Mucosa of gallbladder (tissue), 1 donor: ENCODE measurements at places on chromosomes 5 and 9.

DNA sequence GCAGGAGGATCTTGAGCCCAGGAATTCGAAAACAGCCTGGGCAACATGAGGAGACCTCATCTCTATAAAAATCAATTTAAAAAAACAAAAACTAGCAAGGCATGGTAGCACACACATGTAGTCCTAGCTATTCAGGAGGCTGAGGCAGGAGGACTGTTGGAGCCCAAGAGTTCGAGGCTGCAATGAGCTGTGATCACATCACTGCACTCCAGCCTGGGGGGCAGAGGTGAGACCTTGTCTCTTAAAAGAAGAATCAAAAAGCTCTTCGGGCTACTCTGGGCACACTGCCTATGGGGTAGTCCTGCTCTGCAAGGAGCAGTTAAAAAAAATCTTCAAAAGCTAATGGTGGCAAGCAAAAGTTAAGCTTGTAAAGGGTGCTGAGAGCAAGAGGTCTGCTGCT, 23.5 kb downstream of the SKP1 start:
- no peak for DNase-seq

GRCh38 chr9:114216081-114216480, 60.7 kb downstream of the COL27A1 start:
- DNase-seq, result peak; percentile 48

- DNase-seq, result no peak
Measured at GRCh38 chr9:86749161-86749893, 198.0 kb downstream of the GAS1 start.

- no peak for DNase-seq
Measured at GRCh38 chr5:133244242-133244641, 192.4 kb downstream of the HSPA4 start.

DNA sequence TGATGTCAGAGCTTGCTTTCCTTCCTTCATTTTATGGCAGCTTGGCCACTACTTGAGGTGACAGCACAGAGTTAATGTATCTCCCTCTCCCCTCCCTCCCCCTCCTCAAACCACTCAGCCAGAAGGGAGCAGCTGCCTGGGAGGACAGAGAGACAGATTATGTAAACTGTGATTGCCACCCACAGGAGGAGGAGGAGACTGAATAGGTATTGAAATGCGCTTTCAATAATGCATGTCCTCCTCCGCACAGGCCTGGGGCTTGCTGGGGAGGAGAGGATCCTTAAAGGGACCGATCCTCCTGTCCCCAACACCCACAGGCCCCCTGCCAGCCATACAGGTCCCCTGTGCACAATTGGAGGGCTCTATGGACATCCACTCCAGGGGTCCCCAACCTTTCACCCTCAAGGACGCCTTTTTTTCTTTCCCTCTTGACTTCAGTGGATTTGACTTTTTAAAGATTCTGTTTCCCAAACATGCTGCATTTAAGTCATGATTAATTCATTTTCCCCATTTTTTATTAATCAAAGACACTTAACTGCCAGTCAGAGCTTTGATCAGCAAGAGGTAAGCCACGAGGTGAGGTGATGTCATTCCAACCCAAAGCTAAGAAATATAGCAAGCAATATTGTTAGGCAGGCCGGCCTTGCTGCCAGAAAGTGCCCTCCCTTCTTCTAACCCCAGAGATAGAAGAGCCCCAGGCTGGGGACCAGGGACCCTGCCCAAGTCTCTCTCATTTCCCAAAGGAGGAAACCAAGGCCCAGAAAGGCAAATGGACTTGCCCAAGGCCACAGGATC, 47.5 kb upstream of the CPLX2 start:
- DNase-seq, result no peak

- no peak for DNase-seq
Measured at GRCh38 chr5:126044931-126045565, 378.2 kb upstream of the GRAMD2B start.

GRCh38 chr9:126119731-126120130, 206.9 kb upstream of the MVB12B start:
- no peak for DNase-seq

DNA sequence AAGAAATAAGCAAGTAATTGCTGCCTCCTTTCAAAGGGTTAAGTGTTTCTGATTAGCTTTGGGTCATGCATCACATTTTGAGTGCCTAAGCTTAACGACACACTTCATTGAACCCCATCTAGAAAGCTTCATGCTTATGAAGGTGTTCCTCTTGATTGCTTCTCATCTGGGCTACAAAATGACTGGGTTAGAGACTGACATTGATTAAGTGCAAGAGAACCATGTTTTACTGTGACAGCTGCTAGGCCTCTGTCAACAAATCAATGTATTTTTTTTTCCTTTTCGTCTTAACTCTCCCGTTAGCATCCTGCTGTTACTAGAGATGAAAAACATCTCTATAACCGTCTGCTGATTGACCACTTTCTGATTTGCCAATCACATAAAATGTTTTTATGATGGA, 725.0 kb downstream of the TLE1 start:
- no peak for DNase-seq

DNA sequence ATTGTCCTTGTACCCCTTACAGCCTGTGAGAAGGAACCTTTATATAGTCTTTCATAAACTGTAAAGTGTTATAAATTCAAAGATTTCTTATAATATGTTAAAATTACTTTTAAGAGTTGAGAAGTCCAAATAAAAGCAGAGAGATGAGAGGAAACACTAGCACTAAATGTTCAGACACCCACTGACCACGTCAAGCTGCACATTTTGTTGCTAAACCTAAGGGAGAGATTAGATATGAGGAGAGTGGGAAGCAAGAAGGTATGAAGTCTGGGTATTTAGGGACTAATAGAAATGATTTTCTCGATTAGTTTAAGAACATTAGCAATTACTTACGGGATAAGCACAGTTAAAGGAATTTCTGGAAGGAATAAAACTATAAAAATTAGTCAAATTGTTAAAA, 506.9 kb downstream of the RAB3C start:
- DNase-seq, result no peak

- DNase-seq, result peak; percentile 16
Measured at GRCh38 chr9:19934301-19934871, 145.5 kb upstream of the SLC24A2 start.

DNA sequence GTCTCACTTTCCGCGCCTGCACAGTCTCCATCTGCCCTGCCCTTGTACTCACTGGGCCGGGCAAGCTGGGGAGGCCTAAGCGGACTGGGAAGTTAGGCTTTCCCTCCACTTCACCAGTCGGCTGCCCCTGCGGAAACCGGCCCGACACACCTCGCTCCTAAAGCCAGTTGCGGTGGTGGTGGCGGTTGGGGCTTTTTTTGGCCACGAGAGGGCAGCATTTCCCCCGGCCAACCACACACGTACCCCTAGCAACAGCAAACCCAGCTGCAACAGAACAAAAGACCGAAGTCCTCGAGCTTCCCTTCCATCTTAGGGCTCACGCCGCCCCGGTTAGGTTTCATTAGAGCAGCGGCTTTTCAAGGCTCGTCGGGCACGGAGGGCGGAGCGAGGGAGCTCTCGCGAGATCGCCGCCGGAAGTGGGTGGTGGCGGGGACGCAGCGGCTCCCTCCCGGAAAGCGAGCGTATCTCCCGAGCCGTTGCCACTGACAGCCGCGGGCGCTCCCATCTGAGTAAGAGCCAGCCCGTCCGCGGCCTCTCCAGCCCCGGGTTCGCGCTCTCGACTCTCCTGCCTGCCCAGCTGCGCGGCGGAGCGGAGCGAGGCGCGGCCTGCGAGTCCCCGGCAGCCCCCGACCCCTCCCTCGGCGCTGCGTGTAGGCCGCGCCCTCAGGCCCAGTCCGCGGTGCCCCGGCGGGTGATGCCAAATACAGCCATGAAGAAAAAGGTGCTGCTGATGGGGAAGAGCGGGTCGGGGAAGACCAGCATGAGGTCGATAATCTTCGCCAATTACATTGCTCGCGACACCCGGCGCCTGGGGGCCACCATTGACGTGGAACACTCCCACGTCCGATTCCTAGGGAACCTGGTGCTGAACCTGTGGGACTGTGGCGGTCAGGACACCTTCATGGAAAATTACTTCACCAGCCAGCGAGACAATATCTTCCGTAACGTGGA, at the start of gene RRAGA:
TSS of gene RRAGA (plus strand) at position 462 of the 951 bp plus-strand sequence. CDS start at position 695, 233 bp downstream.
- DNase-seq, result peak; percentile 95

- DNase-seq, result no peak
Measured at GRCh38 chr5:73198833-73199592, 26.0 kb downstream of the TMEM174 start.
